Heart right ventricle (tissue), 16 donors: ENCODE measurements at places on chromosomes 11 and 22. TPM values are rescaled to one million over a fixed set of nuclear protein-coding genes. Genes with fewer than 3 reads are reported as not detected.
A peak's percentile ranks its signal among the peaks of the same experiment; 100 is the strongest.

DNA sequence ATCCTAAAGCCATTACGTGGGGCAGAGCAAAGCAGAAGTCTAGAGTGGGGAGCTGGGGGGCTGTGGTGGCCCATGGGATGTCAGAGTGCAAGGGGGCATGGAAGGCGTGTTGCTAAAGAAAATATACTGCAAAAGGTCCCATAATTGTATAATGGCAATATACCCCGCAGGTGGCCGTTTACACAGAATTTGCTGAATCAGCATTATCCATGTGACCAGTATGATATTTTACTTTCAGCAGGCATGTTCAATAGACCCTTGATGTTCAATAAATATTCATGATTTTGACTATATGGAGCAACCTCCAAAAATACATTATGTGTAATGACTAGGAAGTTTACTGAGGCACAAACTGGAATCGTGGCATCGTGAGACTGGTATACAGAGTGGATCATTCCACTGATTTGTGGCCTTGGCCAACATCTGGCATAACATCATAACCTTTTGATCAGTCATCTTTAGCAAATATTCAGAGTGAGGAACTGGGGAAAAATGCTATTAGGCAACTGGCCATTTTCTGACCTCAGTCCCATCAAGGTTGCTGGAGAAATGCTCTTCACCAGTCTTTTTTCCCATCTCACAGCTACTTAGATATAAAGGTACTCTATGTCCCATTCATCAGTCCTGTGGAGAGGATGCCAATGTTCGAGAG lies 29.3 kb upstream of the PPP2R1B start:
- DNase-seq = no peak

Gene TMEM86A
- total RNA-seq = 3.5 TPM

DNA sequence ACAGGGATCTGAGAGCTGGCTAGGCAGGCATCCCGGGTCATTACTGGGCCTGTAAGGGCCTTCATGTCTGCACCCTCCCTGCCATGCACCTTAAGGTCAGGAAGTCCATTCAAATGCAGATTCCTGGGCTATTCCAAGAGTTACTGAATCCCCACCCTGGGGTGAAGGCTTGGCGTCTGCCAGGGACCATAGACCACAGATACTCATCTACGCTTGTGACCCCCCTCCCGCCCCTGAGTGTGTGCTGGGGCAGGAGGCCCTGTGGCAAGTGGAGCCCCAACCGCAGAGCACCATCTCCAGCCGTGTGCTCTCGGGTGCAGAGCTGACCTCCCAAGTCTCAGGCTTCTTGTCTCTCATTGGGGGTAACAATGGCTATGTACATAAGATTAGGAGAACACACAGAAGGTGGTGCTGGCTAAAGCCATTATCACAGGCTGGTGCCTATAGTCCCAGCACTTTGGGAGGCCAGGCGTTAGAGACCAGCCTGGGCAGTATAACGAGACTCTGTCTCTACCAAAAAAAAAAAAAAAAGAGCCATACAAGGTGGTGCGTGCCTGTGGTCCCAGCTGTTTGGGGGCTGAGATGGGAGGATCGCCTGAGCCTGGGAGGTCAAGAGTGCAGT lies 19.1 kb upstream of the KCNQ1OT1 start:
- no peak for DNase-seq

GRCh38 chr11:62171261-62171723 lies 18.7 kb upstream of the SCGB1D1 start:
- DNase-seq = peak; percentile 43

DNA sequence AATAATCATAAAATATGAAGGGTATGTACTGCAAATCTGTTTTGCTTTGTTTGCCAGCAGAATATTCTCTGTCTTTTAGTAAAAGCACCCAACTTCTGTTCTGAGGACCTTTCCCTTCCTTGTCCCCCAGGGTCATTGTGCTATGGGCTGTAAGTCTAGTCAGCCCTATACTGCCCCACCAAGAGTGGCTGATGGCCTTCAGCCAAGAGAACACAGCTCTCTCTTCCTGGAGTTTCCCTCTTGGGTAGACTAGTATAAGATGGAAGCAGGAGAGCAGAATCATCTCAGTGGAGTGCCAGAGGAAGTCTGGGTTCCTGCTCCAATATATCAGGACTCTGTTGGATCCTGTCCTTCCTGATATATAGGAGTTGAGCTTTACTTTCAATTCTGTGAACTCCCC lies 29.0 kb downstream of the MMP13 start:
- DNase-seq = no peak

Gene MYBPC3
- 1,404 TPM for total RNA-seq
